ENCODE measurements at places on chromosomes 6 and 20.

- no peak for DNase-seq
Observed at GRCh38 chr20:41308290-41308711, 9.2 kb downstream of the ZHX3 start.

DNA sequence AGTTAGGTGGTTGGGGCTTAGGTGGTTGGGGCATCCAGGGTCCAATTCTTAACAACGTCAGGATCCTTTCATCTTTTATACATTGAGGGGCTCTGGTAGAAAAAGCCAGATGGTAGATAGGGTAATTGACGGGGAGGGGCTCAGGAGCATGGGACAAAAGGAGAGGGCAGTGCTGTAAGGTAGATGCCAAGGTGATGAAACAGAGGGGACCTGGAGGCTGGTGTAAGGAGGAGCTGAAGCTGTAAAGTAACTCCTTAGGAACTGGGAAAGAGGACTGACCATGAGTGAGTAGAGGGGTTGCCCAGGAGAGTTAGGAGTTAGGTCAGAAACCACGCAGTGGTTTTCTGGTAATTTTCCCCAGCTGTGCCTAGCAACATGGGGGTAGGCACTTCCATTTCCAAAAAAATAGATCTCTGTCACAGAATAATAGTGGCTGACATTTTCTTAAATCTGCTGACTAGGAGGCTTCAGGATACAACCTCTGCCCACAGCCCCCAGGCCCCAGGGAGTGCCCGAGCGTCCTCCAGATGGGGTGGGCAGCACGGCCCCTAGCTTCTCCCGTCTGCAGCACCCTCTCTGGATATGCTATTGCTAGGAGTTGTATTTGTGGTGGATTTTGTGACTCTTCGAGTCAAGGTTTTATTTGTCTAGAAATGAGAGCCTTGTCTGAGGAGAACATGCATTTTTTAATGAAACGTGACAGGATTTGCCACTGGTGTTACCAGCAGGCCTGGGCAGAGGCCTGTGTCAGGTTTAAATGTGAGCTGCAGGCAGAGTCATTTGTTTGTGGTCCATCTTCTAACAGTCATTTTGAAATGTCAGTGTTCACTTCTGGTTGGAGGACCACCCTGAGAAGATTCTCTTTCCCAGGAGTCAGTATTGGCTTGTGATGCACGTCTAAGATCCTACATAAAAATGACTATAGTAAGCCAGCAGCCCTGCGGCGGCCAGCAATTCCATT, 44.6 kb downstream of the TULP4 start:
- no peak for DNase-seq

- DNase-seq: no peak
Observed at GRCh38 chr20:17810062-17810631, 110.4 kb downstream of the BANF2 start.

DNA sequence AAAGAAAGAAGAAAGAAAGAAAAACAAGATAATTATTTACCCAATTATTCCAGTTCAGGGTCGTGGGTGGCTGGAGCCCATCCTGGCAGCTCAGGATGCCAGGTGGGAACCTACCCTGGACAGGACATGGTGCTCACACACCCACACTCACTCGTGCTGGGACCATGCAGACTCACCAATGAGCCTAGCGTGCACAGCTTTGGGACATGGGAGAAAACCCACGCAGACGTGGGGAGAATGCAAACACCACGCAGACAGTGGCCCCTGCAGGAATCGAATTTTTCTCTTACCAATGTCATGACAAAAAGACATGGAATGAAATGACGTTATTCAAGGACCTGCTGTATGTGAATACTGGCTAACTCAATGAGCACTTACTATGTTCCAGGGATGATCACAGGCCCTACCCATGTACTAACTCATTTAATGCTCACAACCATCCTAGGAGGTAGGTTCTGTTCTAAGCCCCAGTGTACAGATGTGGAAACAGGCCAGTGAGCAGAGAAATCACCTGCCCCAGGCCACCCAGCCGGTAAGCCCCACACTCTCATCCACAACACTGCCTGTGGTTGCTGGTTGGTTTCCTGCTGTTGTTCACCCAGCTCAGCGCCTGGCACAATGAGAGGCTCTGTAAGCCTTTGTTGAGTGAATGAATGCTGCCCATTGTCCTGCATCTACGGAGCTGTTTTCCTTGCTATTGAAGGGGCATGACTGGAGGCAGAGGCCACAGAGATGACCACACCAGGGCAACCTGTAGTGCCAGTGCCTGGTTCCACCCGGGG, 6.8 kb upstream of the PI16 start:
- DNase-seq: peak; percentile 65

- no peak for DNase-seq
Observed at GRCh38 chr6:52540286-52540902, 36.5 kb downstream of the TRAM2 start.

DNA sequence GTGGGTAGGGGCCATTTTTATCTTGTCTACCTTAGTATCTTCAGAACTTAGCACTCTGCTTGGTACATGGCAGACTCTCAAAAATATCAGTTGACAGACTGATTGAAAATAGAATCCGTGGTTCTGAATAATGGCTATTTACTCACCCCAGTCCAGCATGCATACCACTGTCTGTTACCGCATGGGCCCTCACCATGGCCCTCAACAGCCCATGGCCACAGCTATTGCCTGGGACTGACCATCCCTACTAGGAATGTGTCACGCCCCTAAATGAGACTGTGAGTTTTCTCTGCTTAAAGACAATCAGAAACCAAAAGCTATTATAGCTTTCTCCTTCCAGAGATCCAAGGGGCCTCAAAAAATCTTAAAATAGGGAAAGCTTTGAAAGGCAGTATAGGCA, 207.7 kb downstream of the ATXN1 start:
- no peak for DNase-seq

Measured in CD4-positive, alpha-beta T cell (primary cell).